Thoracic aorta (tissue), 2 donors: ENCODE measurements at places on chromosomes 11 and 22.

GRCh38 chr11:67119585-67120391 is 725 bp downstream of the KDM2A start:
- DNase-seq = no peak
- H3K4me3 ChIP-seq = peak overlapping the region; percentile 94
- peaks cover 38% of the 10 kb centered on the region for H3K4me1 ChIP-seq
- H3K36me3 ChIP-seq = no peaks in the 10 kb centered on the region

- H3K36me3 ChIP-seq = no peaks in the 10 kb centered on the region
- H3K4me3 ChIP-seq = no peak overlapping the region
- DNase-seq = no peak
Observed at GRCh38 chr11:3170756-3171650, 5.9 kb upstream of the OSBPL5 start.

- peaks cover 49% of the 10 kb centered on the region for H3K36me3 ChIP-seq
- H3K4me3 ChIP-seq = no peak overlapping the region
- DNase-seq = no peak
Observed at GRCh38 chr11:43459246-43459645, 100.5 kb downstream of the TTC17 start.

DNA sequence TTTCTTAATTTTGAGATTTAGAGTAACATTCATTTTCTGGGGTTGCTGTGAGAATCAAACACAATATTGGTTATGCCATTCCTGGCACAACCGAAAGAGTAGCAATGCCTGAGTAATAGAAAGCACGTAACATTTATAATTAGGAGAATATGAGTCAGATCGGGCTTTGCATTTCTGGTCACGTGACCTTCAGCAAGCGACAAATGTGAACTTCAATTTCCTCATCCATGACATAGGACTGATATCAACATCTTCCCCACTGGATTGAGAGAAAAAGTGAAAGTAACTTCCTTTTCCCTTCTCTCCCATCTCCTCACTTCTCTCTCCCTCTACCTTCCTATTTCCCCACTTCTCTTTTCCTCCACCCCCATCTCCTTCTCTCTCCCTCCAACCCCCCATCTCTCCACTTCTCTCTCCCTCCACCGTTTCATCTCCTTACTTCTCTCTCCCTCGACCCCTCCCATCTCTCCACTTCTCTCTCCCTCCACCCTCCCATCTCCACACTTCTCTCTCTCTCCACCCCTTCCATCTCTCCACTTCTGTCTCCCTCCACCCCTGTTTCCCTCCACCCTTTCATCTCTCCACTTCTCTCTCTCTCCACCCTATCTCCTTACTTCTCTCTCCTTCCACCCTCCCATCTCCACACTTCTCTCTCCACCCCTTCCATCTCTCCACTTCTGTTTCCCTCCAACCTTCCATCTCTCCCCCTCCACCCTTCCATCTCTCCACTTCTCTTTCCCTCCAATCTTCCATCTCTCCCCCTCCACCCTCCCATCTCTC is 33.5 kb upstream of the CAT start:
- no peaks in the 10 kb centered on the region for H3K4me1 ChIP-seq
- H3K4me3 ChIP-seq = peak overlapping the region; percentile 30
- no peaks in the 10 kb centered on the region for H3K36me3 ChIP-seq
- H3K27ac ChIP-seq = no peak overlapping the region
- no peak for DNase-seq

- no peaks in the 10 kb centered on the region for H3K27me3 ChIP-seq
- no peak overlapping the region for H3K4me3 ChIP-seq
- peaks cover 15% of the 10 kb centered on the region for H3K4me1 ChIP-seq
- no peaks in the 10 kb centered on the region for H3K36me3 ChIP-seq
Observed at GRCh38 chr22:28025866-28026575, 107.0 kb upstream of the PITPNB start.

DNA sequence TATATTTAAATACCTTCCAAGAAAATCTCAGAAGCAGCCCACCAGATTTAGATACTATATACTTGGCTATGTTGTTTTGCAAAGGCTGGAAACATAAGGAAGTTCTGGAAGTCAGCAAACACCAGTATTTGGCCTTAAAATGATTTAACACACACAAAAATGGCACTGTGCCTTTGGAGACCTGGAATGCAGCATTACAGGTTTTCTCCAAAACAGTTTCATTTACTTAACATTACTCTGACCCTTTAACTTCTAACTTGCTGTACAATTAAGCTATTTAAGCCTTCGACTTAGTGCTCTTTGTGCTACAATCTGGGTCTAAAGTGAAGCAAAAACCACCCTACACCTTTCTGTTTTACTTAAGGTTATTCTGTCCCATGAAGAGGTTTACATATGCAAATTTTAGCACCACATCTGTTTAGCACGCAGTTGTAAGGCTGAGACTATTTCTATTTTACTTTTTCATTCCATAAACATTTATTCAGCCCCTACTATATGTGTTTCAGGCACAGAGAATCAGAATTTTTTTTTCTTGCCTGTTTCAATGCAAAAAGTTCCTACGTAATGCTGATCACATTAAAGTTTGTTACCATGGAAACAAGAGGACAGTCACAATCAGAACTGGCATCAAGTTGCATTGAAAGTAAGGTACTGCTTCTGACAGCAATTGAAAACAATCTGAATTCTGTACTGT is 70.3 kb downstream of the MAML2 start:
- no peaks in the 10 kb centered on the region for H3K36me3 ChIP-seq
- H3K27me3 ChIP-seq = no peaks in the 10 kb centered on the region
- peak overlapping the region; percentile 1 for H3K4me3 ChIP-seq
- H3K4me1 ChIP-seq = peaks cover 30% of the 10 kb centered on the region

DNA sequence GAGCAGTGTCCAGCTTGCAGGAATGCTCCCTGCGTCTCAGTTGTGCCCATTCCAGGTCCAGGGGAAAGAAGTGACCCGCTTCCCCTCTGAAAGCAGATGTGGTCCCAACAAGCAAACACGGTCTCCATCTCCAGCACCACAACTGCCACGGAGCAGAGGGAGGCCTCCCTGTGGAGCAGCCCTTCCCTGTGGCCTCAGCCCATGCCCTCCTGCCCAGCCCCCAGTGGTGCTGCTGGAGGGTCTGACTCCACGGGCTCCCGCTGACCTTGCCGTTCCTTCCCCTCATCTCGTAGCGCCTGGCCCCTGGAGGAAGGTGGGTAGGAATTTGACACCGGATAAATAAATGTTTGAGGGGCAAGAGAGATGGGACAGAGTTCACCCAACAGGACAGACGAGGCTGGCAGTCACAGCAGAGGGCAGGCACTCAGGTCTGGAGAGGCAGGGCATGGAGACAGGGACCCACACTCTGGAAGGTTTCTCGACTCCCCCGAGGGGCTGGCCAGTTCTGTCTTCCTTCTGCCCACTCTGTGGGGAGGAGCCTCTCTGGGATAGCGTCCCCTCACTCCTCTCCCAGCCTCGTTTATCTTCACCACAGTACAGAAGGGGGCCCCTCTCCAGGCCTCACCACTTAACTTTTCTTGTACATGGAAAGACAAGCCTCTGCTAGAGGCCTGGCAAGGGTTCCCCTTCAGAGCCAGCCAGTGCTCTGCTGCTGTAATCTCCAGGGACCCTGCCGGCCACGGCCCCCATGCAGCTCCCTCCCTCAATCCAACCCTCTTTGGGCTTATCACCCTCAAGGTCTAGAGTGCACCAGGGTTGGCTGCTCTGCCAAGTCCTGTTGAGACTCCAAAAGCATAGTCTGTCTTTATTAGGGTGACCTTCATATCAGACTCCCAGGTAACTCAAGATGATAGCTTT is 7.5 kb upstream of the ST3GAL4 start:
- peaks cover 40% of the 10 kb centered on the region for H3K4me1 ChIP-seq
- H3K27ac ChIP-seq = peak overlapping the region; percentile 69
- no peaks in the 10 kb centered on the region for H3K36me3 ChIP-seq

DNA sequence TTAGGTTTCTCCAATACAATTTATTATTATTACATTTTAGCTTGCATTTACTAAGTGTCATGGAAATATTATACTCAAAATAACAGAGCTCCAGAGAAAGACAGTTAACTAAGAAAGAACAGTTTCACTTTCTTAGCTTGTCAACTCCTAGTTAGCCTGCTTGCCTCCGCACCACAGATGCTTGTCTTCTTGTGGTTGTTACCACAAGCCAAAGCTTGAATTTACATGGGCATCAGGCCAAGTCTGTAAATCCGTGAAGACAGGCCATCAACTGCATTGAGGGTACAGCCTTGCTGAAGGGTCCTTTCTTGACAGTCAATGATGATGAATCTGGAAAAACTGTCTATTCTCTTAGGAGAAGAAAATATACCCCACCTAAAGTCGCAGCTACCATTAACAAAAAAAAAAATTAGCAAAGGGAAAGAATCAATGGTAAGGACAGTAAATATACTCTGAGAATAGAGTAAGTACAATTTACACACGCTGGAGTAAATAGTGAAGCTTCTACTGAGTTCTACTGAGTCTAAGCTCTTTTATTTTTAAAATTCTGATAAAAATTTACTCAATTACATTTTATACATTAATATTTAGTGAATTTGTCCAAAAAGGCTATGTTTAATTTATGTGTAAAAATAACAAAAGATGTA is 15.6 kb upstream of the DENND5A start:
- no peak overlapping the region for H3K4me3 ChIP-seq
- no peak overlapping the region for H3K27ac ChIP-seq
- peaks cover 7% of the 10 kb centered on the region for H3K36me3 ChIP-seq
- no peaks in the 10 kb centered on the region for H3K27me3 ChIP-seq

- H3K36me3 ChIP-seq = no peaks in the 10 kb centered on the region
- no peak for DNase-seq
- H3K27me3 ChIP-seq = no peaks in the 10 kb centered on the region
- no peak overlapping the region for H3K27ac ChIP-seq
- H3K4me3 ChIP-seq = no peak overlapping the region
Observed at GRCh38 chr22:33897448-33897835, 22.8 kb downstream of the LARGE1 start.

DNA sequence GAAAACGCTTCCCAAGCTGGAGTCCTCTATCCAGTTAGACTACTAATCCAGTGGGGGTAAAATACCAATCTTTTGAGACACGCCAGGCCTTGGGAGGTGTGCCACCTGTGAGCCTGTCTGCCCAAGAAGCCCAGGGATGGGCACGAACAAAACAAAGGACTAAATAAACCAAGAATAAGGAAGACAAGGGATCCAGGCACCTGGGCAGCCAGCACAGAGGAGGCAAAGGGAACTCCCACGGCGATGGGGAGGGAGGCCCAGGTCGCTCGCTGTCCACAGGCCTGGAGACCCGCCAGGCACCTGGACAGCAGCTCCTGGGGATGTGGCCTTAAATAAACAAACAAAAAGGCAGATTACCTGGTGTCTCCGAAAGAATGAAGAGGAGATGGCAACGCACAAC is 31.4 kb downstream of the LRFN4 start:
- H3K27ac ChIP-seq = no peak overlapping the region
- H3K27me3 ChIP-seq = no peaks in the 10 kb centered on the region
- no peaks in the 10 kb centered on the region for H3K4me1 ChIP-seq

DNA sequence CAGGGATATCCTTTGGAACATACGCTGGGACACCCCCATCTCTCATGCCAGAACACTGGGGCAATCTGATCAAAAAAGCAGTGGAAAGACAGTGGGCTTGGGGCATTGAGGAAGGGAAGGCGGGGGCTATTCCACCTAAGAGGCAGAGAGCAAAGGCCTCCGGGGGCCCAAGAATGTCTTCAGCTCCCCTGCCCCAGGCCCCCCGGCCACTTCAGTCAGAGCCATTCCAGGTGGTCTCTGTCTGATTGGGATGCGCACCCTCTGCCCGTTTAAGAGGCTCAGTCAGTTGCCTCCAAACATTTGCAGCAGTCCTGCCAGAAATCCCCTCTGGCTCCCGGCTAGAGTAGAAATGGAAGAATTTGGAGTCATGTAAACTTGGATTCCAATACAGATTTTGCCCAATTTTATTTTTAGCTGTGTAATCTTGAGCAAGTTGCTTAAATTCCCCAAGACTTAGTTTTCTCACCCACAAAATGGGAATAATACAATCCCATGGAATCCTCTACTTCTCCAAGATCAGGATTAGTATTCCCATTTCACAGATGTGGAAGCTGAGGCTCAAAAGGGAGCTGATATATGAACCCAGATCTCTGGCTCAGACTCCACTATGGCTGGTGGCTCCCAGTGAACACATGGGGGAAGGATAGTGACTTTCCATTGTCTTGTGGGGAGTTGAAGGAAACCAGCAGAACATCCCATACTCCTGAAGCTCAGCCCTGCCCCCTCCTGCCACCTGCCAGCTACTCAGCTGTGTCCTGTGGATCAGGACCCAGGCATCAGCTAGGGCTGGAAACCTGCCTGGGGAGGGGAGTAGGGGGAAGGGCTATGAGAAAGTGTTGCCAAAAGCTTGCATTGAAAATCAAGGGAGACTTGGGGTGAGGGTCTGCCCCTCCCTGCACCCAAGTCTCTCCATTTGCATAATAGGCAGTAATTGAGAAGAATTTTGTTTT is 6.1 kb upstream of the WNT11 start:
- H3K27me3 ChIP-seq = no peaks in the 10 kb centered on the region
- H3K36me3 ChIP-seq = no peaks in the 10 kb centered on the region

GRCh38 chr11:73916435-73916834 is 34.4 kb upstream of the DNAJB13 start:
- H3K4me3 ChIP-seq = no peak overlapping the region
- no peaks in the 10 kb centered on the region for H3K4me1 ChIP-seq
- DNase-seq = no peak
- no peak overlapping the region for H3K27ac ChIP-seq
- no peaks in the 10 kb centered on the region for H3K27me3 ChIP-seq

- no peaks in the 10 kb centered on the region for H3K4me1 ChIP-seq
- H3K27ac ChIP-seq = no peak overlapping the region
- no peak overlapping the region for H3K4me3 ChIP-seq
Observed at GRCh38 chr11:66907751-66908630, 50.2 kb downstream of the PC start.

- H3K4me1 ChIP-seq = no peaks in the 10 kb centered on the region
- no peak for DNase-seq
- H3K27ac ChIP-seq = no peak overlapping the region
- peaks cover 7% of the 10 kb centered on the region for H3K36me3 ChIP-seq
Observed at GRCh38 chr11:107545101-107545514, 20.4 kb downstream of the ALKBH8 start.

DNA sequence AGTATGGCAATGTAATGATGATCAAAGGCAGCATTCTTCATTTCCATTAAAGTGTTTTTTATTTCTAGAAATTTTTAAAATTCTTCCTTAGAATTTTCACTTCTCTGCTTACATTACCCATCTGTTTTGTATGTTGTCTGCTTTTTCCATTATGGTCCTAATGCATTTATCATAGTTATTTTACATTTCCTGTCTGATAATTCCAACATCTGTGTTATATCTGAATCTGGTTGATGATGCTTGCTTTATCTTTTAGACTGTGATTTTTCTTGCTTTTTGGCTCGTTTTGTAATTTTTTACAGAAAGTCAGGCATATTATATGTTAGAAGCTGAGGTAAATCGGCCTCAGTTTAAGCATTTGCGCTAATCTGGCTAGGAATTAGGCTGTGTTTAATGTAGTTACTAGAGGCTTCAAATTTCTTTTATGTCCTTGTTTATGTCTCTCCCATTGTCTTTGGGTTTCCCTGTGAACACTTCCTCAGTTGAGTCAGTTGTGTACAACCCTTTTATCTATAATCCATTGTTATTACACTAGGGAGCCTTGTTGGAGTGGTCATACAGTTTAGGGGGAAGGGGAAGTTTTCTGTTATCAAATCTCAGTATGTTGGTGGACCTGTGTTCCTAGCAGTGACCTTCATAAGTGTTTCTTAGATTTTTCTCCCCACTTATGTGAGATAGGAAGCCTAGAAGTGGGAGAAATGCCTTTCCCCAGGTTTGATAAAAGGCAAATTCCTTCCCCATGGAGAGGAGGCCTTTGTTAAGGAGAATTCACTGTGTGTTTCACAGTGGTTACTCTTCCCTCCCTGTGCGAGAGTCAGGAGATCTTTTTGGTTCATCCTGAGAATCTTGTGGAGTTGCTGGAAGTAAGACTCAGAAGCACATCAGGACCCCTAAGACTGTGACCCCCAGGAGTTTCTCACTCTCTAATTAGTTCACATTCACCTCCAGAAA is 437.5 kb downstream of the INSC start:
- no peaks in the 10 kb centered on the region for H3K4me1 ChIP-seq
- H3K27ac ChIP-seq = no peak overlapping the region
- no peaks in the 10 kb centered on the region for H3K36me3 ChIP-seq
- DNase-seq = no peak
